ENCODE measurements at places on chromosomes 13 and 19.
A peak's percentile ranks its signal among the peaks of the same experiment; 100 is the strongest.

DNA sequence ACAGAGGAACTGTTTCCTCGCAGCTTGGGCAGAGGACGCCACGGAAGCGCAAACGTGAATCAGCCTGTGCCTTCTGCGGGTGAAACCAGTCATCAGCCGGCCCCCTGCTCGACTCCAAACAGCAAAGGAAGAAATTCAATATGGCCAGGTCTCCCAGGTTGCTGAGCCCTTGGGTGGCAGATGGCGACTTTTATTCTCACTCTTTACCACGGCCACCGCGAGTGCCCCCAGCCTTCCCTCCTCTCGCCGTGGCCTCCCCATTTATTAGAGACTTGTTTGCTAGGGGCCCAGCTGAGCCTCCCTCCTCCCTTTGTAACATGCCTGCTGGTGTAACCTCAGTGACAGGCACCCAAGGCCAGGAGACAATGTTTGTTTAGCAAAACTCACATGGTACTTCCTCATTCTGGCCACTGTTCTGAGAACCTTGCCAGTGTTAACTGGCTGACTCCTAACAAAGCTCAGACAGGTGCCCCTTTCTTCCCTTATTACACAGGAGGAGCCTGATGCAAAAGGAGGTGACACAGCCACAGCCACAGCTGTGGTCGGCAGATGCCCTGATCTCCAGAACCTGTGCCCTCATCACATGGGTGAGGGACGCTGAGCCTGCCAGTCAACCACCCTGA, 5.8 kb downstream of the RAB20 start:
- DNase-seq: no peak

DNA sequence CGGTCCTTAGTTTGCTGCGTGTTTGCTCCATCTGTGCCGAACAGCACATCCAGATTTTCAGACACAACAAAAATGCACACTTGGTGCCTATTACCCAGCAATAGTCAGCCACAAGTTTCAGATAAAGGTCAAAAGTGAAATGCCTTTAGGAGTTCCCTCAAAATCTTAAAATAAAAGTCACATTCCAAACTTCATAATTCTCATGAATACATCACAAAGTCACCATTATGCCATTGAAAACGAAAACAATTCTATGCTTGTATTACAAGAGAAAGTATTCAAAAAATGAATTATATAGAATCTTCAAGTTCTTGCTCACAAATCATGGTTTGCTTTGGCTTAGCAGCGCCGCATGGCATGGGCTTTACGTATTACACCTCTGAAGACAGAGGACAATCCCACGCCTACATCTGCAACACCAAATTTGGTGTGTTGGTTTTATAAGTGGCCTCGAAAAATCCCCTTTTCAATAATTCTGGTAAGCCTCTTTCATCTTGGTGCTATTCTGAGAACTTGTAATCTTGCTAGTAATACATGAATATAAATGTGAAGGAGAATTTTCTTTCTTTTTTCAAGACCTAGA, 26.6 kb downstream of the COL4A1 start:
- no peak for DNase-seq

DNA sequence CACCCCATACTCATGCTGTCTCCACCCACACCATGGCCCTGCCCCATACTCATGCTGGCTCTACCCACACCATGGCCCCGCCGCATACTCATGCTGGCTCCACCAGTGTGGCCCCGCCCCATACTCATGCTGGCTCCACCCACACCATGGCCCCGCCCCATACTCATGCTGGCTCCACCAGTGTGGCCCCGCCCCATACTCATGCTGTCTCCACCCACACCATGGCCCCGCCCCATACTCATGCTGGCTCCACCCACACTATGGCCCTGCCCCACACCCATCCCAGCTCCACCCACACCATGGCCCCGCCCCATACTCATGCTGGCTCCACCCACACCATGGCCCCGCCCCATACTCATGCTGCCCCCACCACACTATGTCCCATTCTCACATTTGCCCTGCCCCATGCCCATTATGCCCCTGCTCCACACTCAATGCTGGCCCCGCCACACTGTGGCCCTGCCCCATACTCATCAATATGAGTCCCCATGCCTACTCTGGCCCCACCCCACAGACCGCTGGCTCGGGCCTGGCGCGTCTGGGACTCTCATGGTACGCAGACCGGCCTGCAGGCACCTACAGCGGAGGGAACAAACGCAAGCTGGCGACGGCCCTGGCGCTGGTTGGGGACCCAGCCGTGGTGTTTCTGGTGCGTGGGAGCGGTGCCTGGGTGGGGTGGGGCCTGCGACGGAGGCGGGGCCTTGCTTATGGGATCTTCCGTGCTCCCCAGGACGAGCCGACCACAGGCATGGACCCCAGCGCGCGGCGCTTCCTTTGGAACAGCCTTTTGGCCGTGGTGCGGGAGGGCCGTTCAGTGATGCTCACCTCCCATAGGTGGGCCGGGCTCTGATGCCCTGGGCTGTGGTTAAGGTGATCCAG, 3.7 kb upstream of the ARHGAP45 start:
- no peak for DNase-seq

- DNase-seq: peak; percentile 18
Measured at GRCh38 chr19:35673121-35673804, 6.9 kb downstream of the UPK1A start.

DNA sequence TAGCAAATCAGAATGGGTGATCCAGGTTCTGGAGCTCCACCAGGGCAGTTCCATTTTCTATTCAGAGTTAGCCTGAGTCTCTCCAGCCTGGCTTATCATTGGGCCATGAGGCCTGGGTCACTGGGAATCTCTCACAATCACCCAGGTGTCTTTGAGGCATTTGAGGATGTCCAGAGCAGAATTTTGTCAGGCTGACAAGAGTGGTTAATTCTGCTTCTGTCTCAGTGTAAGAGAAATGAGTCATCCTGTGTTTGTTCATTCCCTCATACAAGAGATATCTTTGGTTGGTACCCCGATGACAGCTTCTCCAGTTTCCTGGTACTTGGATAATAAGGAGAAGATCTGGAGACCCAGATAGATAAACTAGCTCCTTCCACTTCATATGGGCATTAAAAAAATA, 10.4 kb downstream of the ZNF93 start:
- peak; percentile 63 for DNase-seq

Measured in fibroblast of lung (primary cell).